MCF 10A (cell line): ENCODE measurements at places on chromosomes 12 and 14. TPM values are rescaled to one million over a fixed set of nuclear protein-coding genes. Genes with fewer than 3 reads are reported as not detected.

- H3K4me3 ChIP-seq: no peak overlapping the region
- peaks cover 5% of the 10 kb centered on the region for H3K27me3 ChIP-seq
- no peaks in the 10 kb centered on the region for H3K36me3 ChIP-seq
Observed at GRCh38 chr14:93970585-93970964, 5.8 kb downstream of the ASB2 start.

GRCh38 chr14:36505892-36506731 lies 13.9 kb downstream of the NKX2-1 start:
- H3K36me3 ChIP-seq: no peaks in the 10 kb centered on the region
- no peak for DNase-seq
- no peak overlapping the region for H3K27ac ChIP-seq

- DNase-seq: no peak
- no peaks in the 10 kb centered on the region for H3K4me1 ChIP-seq
- no peak overlapping the region for H3K4me3 ChIP-seq
- no peak overlapping the region for H3K27ac ChIP-seq
- no peaks in the 10 kb centered on the region for H3K27me3 ChIP-seq
Observed at GRCh38 chr12:89880690-89881350, 172.2 kb upstream of the ATP2B1 start.

- no peaks in the 10 kb centered on the region for H3K36me3 ChIP-seq
- no peak overlapping the region for H3K4me3 ChIP-seq
- H3K4me1 ChIP-seq: no peaks in the 10 kb centered on the region
- DNase-seq: no peak
Observed at GRCh38 chr14:34318014-34318413, 144.0 kb downstream of the SPTSSA start.

GRCh38 chr12:90630006-90630405 lies 325.0 kb downstream of the CCER1 start:
- H3K4me1 ChIP-seq: peaks cover 6% of the 10 kb centered on the region
- no peaks in the 10 kb centered on the region for H3K36me3 ChIP-seq
- H3K27me3 ChIP-seq: no peaks in the 10 kb centered on the region
- H3K27ac ChIP-seq: no peak overlapping the region
- H3K4me3 ChIP-seq: no peak overlapping the region
- no peak for DNase-seq

GRCh38 chr14:96565811-96566210 lies 63.6 kb downstream of the PAPOLA start:
- no peak overlapping the region for H3K27ac ChIP-seq
- H3K4me1 ChIP-seq: no peaks in the 10 kb centered on the region
- peaks cover 61% of the 10 kb centered on the region for H3K36me3 ChIP-seq
- no peak overlapping the region for H3K4me3 ChIP-seq
- DNase-seq: no peak

- no peaks in the 10 kb centered on the region for H3K27me3 ChIP-seq
- DNase-seq: peak; percentile 83
- H3K4me3 ChIP-seq: peak overlapping the region; percentile 19
- no peaks in the 10 kb centered on the region for H3K36me3 ChIP-seq
- H3K4me1 ChIP-seq: peaks cover 74% of the 10 kb centered on the region
Observed at GRCh38 chr14:98498019-98498885, 773.7 kb downstream of the BCL11B start.

The DEPDC4 gene
- total RNA-seq: 0.52 and 1.4 TPM in 2 replicates

The TBX5 gene
- not detected in 2 replicates for total RNA-seq

The SLC35E3 gene
- total RNA-seq: 7.3 and 7.6 TPM in 2 replicates

The TSHR gene
- total RNA-seq: not detected in 2 replicates

The IL23A gene
- total RNA-seq: 0.61 and 1.7 TPM in 2 replicates
